Stimulated activated CD4-positive, alpha-beta T cell treated with anti-CD3 and anti-CD28 coated beads, TNF-alpha, amount 100 ng/mL, for 48 hours (primary cell): ENCODE measurements at places on chromosomes 5 and 9.

DNA sequence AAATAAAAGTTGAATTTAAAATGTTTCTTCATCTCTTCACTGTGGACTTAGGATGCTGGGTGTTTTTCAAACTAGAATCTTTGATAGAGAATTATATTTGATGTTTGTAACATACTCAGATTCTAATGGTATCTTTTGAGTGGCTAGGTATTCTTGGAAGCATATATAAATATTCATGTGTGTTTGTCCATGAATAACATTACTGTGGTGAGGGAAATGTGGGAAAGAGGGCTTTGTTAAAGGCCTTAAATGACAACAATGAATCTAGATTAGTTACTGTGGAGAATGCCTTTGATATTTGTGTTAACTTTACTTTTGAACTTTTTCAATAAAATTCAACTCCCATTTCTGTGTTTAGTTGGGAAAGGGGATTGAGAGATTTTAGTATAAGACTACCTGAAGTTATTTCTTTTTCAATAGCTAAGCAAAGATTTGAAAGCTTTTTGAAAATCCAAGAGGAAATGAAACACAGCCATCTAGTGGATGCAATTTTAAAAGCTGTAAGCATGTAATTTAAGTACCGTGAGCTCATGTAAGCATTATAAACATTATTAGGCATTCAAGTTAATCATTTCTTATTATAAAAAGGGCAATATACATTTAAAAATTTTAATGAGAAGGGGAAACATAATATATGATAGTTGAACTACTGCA is 69.6 kb downstream of the CCDC171 start:
- no peak for DNase-seq

DNA sequence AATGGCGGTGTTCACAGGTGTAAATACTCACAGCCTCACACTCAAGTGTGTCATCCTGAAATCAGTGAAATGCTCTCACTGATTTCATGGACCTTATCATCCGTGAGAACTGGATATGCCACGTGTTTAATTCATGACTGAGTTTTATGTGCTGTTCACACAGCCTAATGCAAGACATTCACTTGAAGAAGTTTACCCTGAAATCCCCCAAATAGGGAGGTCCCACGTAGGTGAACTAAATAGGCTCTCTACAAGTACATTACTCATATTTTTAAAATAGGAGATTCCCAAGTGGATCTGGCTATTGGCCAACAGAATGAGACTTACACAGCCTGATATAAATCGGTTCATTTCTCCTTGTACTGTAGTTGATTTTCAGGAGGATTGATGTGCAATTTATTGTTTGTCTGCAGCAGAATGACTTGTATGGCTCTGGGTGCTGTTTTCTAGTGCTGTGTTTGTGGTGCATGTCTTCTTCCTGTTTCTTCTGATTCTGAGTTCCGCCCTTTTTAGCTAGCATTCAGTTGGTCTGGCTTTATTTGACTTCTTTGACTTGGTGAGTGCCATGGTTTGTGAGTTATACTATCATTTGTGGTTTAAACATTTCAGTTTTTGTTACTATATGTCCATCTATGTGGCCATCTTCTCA is 25.1 kb downstream of the TRIO start:
- DNase-seq, result no peak

- no peak for DNase-seq
Observed at GRCh38 chr9:130663258-130663976, 977 bp upstream of the PRDM12 start.

DNA sequence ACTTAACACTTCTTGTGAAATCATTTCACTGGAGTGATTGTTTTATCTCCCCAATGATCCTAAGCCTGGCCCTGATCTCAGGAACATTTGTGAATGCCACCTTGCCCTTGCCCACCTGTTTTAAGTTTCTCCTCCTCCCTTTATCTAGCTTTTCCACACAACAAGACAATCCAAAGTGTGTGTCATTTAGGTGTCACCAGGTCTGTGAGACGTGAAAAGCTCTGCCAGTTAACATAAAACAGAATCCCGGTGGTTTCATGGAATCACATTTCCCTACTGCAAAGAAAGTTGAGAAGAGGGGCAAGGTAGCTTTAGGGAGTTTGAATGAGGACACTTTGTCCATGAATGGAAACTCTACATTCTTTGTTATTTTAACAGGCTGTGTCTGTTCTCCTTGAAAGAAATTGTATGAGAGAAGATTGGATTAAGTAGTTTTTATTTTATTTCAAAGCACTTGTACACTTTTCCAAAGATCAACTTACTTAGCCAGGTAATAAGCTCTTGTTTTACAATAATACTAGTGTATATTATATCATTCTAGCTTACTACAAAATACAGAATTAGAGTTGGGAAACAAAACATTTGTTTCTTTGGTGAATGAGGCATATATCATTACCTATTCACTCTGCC is 239.0 kb downstream of the ISL1 start:
- DNase-seq, result no peak

DNA sequence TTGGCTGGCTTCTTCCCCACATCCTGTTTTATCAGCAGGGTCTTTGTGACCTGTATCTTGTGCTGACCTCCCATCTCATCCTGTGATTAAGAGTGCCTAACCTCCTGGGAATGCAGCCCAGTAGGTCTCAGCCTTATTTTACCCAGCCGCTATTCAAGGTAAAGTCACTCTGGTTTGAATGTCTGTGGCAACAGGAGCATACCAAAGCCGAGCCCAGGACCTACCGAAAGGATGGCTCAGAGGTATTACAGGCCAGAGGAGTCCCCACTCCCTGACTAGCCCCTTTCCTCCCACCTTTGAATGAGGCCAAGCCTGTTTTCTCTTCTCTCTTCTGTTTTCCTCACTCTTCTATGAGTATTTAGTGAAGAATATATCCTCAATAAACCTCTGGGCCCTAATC is 271.3 kb downstream of the OSTF1 start:
- no peak for DNase-seq

GRCh38 chr9:6630502-6631206 is 14.9 kb downstream of the GLDC start:
- no peak for DNase-seq

GRCh38 chr5:144484124-144484897 is 313.6 kb downstream of the KCTD16 start:
- DNase-seq, result no peak
